ENCODE measurements at places on chromosomes 1 and 21. TPM values are rescaled to one million over a fixed set of nuclear protein-coding genes. Genes with fewer than 3 reads are reported as not detected.

GRCh38 chr1:151579436-151580225 lies 32.2 kb upstream of the SNX27 start:
- H3K36me3 ChIP-seq: no peaks in the 10 kb centered on the region
- H3K27me3 ChIP-seq: no peaks in the 10 kb centered on the region
- no peak for DNase-seq

DNA sequence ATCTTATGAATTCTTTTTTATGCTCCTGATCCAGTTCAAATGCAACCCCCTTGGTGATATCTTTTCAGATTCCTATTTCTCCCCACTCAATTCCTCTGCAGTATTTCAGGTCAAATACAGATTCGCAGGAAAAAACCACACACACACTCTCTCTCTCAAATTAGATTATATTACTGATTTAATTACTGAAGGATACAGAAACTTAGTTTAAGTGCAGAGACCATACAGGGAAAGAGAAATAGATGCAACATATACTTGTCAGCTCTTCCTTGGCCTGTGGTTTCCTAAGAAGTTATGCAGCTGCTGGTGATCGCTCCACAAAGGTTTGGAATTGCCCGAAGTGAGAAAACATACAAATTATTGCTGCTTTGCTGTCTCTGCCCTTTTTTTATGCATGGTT lies 400.9 kb downstream of the AGBL4 start:
- H3K27ac ChIP-seq: no peak overlapping the region
- H3K27me3 ChIP-seq: no peaks in the 10 kb centered on the region
- no peak overlapping the region for H3K4me3 ChIP-seq
- no peak for DNase-seq

OR2L5 gene
- not detected for total RNA-seq

FMOD gene
- 7.4 TPM for total RNA-seq

GRCh38 chr1:51576085-51576444 lies 40.8 kb upstream of the OSBPL9 start:
- no peak overlapping the region for H3K27ac ChIP-seq
- no peaks in the 10 kb centered on the region for H3K27me3 ChIP-seq
- H3K4me1 ChIP-seq: no peaks in the 10 kb centered on the region
- H3K36me3 ChIP-seq: no peaks in the 10 kb centered on the region
- no peak for DNase-seq

Data from heart right ventricle (tissue), 16 donors.